ENCODE measurements at places on chromosomes 11 and 22. TPM values are rescaled to one million over a fixed set of nuclear protein-coding genes. Genes with fewer than 3 reads are reported as not detected.

DNA sequence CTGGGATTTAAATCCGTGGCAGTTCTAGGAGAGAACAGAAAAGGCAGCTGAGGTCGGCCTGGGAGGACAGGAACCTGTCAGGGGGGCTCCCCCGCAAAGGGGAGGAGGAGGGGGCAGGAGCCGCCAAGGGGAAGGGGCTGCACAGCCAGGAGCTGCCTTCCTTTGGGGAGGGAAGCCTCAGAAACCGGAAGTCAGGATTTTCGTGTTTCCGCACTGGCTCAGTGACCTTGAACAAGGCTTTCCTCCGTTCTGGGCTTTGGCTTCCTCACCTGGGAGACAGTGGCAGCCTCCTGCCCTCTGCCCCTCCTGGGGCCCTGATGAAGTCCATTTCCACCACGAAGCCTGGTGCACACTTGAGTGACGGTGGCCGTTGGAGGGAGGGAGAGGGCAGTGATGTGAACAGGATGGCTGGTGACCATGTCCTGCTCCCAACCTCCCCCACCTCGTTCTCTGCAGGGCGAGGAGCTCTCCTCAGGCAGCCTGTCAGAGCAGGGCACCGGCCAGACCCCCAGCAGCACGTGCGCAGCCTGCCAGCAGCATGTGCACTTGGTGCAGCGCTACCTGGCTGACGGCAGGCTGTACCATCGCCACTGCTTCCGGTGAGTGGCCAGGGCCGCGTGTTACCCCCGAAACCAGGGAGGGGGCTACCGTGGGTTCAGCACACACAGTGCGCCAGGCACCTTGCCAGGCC is 12.6 kb downstream of the MICALL1 start:
- DNase-seq = no peak

PGA3 gene
- total RNA-seq = 0.38 TPM

DNA sequence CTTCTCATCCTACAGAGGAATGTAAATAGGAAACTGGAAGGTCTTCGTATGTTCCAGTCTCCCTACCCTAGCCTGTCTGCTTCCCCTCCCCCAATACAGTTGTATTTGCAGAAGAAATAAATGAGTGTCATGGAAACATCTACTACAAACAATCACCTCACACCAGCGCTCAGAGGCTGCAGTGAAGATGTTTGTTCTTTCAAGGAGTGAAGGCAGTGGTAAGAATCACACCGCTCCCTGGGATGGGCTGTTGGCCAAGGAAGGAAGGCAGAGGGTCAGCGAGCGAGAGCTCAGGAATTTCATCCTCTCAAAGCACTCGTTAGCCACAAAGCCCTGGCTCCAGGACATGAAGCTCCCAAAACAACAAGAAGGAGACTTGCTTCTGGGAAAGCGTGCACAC is 1.1 kb upstream of the IGSF9B start:
- DNase-seq = peak; percentile 24

GRCh38 chr11:72724851-72725723 is 27.1 kb downstream of the ARAP1 start:
- DNase-seq = peak; percentile 82

DNA sequence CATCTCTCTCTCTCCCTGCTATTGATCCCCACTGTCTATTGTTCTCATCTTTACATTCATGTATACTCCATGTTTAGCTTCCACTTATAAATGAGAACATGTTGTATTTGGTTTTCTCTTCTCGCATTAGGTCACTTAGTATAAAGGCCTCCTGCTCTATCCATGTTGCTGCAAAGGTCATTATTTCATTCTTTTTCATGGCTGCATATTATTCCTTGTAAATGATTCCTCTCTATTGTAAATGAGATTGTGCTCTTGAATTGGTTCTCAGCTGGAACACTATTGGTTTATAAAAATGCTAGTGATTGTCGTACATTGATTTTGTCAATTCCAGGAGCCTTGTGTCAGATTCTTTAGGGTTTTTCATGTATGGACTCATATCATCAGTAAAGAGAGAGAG is 13.5 kb downstream of the ACRV1 start:
- no peak for DNase-seq

DNA sequence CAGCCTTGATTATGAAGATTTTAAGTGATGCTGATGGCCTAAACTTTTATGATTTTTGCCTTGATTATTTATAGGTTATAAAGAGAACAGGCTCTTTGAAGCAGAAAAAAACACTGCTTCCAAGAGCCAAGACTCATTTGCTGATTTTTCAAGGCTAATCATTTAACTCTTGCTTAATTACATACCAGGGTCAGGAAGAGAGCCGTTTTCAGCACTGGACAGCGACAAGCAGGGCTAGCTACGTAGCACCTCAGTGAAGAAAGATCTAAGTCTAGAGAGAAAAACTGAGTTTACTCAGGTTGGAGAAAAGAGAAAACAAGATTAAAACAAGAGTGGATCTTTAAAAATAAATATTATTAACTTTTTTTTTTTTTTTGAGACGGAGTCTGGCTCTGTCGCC is 615.4 kb upstream of the B3GAT1 start:
- DNase-seq = no peak
